ENCODE measurements at places on chromosomes 2 and 18. TPM values are rescaled to one million over a fixed set of nuclear protein-coding genes. Genes with fewer than 3 reads are reported as not detected.

The SLC39A10 gene
- 40.7 TPM for total RNA-seq

The INHBB gene
- total RNA-seq = 37.4 TPM

The RNPEPL1 gene
- 38.8 TPM for total RNA-seq

DNA sequence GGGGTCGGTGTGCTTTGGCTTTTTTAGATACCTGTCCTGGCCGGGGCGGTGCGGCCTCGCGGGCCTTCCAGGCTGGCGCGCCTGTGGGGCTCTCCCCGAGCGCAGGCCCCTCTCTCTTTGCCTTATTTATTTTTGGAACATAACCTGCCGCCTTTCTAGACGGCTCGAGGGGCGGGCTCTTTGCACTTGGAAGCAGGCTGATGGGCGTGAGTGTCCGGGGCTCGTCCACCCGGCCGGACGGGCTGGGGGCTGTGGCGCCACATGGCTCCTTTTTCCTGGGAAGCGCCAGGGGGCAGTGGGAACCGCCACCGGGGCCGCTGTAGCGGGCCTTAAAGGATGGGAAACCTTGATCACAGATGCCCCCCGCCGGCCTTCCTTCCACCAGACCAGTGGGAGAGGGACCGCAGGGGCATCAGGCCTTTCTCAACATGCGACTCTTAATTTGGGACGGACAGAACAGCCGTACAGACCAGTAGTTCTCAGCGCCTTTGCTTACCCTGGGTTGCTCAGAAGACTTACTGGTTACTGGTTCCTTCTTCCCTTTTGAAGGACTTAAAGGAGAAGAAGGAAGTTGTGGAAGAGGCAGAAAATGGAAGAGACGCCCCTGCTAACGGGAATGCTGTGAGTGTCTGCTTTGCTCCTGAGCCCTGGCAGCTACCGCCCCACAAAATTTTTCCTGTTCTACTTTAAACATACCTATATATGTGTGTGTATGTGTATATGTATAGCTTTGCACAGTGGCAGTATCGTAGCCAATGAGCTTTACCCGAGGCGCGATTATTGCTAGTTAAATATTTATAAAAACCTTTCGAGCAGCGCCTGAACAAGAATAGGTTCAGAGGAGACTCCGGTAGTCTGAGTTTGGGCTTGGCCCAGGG lies 2.7 kb downstream of the PTMA start:
- DNase-seq = no peak

DNA sequence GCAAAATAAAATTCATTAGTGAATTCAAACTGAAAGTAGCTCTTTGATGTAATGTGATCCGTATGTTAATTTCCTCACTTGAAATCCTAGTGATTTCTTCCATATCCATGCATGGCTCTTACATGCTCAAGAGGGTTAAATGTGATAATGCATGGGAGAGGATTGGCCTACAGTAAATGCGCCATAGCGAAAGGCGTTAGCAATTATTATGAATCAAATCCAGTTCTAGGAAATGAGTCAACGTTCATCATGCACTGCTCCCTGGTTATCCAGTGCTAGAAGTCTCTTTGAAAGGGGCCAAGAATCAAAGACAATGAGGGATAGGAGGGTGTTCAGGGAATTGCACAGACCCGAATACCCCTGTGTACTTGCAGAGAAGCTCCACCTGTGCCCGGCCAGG lies 101.4 kb upstream of the RASGRP3 start:
- DNase-seq = no peak

DNA sequence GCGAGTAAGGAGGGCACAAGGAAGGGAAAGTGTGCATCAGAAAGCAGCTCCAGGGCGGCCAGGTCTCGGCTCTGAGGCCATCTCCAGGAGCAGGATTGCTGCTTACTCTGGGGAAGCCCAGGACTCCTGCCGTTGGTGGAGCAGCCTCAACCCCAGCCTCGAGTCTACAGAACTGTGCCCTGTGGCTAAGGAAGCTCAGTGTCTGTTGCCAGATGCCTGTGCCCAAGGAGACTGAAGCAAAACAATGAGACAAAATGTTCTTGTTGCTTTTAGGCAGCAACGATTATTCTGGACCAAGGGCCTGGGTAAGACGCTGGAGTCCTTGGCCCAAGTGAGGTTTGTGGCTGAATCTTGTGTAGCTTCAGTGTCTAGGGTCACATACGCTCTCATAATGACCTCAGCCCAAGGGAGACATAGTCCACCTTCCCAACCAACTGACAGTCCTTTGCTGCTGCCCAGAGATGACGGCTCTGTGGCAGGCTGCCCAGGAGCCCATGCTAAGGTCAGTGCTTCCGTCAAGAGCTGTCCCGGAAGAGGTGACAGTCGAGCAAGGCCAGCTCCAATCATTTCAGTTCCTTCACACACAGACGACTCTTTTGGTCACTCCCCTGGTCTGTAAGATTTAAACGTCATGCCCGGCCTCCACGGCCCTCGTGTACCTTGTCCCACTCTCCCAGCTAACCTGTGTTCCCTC lies 223.8 kb downstream of the TTC32 start:
- DNase-seq = no peak

DNA sequence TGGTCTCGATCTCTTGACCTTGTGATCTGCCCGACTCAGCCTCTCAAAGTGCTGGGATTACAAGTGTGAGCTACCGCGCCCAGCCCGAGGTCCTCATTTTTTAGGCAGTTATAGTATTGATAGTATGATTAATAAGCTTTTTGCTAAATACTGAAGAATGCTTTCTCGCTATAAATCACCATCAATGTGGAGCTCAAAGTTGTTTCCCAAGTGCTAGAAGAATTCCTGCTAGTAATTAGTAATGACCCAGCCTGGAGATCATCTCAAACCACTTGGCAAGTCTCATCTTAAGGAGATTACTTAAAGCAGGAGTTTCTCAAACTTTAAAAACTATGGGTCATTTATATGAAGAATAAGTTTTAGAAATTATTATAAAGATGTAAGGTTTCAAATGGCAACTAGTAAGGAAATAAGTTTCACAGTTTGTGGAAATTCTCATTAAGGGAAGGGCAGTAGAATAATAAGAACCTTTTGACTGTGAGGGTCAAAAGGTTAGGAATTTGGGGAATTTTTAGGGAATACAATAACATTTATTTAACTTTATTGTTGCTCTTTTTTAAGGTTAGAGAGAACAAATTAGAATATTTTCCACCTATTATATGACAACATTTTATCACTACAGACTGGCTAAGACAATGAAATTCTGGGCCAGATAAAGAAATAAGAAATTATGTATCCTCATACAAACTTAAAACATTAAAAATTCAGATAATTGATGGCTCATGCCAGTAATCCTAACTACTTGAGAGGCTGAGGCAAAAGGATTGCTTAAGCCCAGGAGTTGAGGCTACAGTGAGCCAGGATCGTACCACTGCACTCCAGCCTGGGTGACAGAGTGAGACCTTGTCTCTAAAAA lies 148.6 kb upstream of the MAP3K20 start:
- DNase-seq = no peak

- no peak for DNase-seq
These were observed 322.4 kb downstream of the ADCYAP1 start for GRCh38 chr18:1227025-1227424.

GRCh38 chr2:76298041-76298440 lies 587.3 kb upstream of the GCFC2 start:
- no peak for DNase-seq

GRCh38 chr2:237281836-237282306 lies 132.1 kb downstream of the COL6A3 start:
- DNase-seq = no peak
